ENCODE measurements at places on chromosomes 4 and X.

- no peak for DNase-seq
Measured at GRCh38 chr4:963276-964225, 9.8 kb downstream of the DGKQ start.

- no peak for DNase-seq
Measured at GRCh38 chrX:154367474-154368308, 6.7 kb downstream of the FLNA start.

GRCh38 chr4:169810325-169811323 lies 52.9 kb upstream of the HPF1 start:
- no peak for DNase-seq

DNA sequence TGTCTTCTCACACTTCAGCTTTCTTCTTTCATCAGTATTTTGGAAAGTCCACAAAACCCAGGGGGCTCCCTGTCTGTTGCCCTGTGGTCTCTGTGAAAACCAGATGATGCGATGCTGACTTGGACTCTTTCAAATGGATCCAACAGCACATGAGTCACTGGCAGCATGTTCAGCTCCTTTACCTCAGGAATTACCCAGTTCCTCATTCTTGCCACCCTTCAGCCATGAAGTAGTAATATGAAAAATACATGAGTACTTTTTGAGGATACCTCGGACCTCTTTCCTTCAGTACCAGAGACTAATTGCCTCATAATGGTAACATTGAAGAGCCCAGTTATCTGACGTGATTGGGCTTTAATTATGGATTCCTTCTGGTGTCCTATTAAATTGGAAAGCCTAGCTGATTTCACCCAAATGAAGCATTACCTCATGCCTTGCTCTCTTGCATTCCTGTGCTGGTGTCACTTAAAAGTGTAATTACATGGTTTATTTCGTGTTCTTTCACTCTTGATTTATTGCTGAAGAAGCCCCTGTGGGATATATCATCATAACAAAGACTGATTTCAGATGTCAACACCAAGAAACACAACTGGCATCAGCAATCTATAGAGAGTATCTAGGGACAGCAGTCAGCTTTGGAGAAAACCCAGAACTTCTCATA lies 63.4 kb downstream of the NFKB1 start:
- no peak for DNase-seq

- no peak for DNase-seq
Measured at GRCh38 chr4:88352062-88352740, 26.5 kb upstream of the HERC6 start.

GRCh38 chr4:101555341-101555880 lies 208.1 kb upstream of the PPP3CA start:
- no peak for DNase-seq

DNA sequence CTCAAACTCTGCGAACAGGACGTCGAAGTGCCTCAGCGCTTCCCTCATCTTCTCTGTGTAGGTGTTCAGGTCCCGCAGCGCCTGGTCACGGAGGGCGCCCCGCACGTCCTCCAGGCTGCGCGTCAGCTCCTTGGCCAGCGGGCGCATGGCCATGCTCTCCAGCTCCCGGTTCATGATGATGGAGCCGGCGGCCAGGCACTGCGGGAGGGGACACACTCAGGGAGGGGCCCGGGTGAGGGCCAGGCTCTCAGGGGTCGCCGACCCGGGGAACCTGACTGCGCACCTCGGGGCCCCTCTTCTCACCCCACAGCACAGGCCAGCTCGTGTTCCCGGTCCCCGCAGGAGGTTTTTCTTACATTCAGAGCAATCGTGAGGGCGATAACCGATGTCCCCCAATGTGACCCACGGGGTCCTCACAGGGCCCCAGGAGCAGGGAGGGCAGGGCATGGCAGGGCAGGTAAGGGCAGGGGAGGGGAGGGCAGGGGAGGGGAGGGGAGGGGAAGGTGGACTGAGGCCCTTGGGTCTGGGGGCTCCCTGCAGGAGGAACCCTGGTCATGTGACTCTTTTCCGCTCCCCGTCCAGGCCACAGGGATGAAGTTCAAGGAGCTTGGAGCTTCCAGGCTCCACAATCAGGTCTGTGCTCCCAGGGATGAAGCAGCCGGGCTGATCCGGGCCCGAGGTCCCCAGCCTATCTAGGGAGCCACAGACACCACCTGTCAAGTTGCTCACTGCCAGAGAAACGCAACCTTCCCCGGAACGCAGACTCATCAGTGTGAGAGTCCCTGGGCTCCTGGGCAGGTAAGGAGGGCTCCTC lies 77.8 kb upstream of the MXD4 start:
- DNase-seq, result no peak

- DNase-seq, result no peak
Measured at GRCh38 chrX:88425739-88426138, 321.3 kb upstream of the CPXCR1 start.

GRCh38 chr4:79057772-79058171 lies 118.5 kb upstream of the PAQR3 start:
- DNase-seq, result no peak

GRCh38 chrX:110741213-110741796 lies 54.3 kb downstream of the CHRDL1 start:
- DNase-seq, result no peak

DNA sequence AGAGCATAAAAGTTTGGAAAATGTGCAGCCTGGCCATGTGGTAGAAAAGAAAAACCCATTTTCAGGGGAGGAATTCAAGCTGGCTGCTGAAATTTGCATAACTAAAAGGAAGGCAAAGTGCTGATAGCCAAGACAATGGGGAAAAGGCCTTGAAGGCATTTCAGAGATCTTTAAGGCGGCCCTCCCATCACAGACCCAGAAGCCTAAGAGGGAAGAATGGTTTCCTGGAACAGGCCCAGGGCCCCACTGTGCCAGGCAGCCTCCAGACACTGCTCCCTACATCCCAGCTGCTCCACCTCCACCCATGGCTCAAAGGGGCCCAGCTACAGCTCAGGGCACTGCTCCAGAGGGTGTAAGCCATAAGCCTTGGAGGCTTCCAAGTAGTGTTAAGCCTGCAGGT lies 158.0 kb upstream of the PRDX4 start:
- no peak for DNase-seq

DNA sequence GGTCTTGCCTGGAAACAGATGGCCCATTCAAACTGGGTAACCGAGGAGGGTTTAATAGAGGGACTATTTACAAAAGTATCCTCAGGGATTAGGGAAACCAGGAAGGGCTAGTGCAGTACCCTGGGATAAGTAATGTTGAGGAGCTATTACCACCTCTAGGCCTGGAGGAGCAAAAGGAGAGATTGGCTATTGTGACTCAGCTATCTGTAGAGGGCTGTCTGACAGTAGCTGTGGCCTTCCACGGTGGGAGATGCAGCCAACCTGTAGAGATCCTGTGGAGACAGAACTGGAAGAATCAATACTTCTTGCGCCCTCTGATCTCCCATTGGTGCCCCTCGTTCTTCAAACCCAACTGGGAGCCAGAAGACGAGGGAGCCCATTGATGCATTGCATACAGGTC lies 34.1 kb upstream of the RPS6KA3 start:
- no peak for DNase-seq

DNA sequence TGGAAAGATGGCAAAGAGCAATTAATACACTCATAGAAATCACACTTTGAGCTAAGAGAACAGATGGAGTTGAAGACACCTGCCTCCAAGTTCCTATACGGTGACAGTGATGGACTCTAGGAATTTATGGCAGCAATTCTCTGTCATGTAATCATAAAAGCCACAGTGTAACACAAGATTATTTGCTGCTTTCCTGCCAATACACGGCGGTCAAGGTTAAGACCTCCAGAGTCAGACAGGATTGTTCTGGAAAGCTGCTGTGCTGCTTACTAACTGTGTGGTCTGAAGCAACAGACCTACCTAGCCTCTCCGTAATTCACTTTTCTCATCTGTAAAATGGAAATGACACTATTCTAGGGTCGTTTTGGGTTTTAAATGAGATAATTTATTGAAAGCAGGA lies 14.6 kb upstream of the KIT start:
- DNase-seq, result no peak

GRCh38 chr4:140790171-140790570 lies 34.0 kb upstream of the TBC1D9 start:
- no peak for DNase-seq

GRCh38 chr4:52266537-52267137 lies 215.5 kb downstream of the SPATA18 start:
- DNase-seq, result no peak

- no peak for DNase-seq
Measured at GRCh38 chrX:24298191-24298590, 15.7 kb downstream of the SUPT20HL2 start.

DNA sequence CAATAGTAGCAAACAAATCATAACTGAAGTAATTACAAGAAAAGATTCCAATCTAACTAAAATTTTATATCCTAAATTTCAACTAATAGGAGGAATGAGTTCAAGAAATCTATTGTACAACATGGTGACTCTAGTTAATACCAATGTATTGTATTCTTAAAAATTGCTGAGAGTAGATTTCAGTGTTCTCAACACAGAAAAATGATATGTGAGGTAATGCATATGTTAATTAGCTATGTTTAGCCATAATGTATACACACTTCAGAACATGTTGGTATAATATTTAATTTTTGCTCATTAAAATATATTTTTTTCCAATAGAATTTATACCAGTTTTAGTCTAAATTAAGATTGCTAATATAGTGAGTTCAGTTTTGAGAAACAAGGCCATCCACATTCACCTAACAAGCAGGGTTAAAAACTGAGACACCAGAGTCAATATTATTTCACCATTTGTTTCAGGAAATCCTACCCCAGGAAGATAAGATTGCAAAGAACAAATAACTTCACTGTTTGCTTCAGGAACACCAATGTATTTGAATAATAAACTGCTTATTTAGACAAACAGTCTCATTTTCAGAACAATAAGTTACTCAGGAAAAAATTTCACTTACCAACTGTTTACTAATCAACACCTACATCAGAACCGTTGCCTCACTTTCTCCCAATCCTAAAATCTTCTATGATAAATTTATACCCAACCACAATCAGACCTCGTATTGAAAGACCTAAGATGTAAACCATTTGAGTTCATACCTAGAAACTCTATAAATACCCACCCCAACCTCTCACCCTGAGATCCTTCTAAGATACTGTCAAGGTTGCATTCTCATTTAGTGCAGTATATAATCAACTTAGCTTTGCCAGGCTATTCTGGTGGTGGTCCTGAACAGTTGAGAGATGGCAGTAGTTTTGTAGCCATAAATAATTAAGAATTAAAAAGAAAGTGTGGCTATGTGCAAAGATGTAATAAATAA lies 132.8 kb downstream of the MAB21L2 start:
- DNase-seq, result no peak

DNA sequence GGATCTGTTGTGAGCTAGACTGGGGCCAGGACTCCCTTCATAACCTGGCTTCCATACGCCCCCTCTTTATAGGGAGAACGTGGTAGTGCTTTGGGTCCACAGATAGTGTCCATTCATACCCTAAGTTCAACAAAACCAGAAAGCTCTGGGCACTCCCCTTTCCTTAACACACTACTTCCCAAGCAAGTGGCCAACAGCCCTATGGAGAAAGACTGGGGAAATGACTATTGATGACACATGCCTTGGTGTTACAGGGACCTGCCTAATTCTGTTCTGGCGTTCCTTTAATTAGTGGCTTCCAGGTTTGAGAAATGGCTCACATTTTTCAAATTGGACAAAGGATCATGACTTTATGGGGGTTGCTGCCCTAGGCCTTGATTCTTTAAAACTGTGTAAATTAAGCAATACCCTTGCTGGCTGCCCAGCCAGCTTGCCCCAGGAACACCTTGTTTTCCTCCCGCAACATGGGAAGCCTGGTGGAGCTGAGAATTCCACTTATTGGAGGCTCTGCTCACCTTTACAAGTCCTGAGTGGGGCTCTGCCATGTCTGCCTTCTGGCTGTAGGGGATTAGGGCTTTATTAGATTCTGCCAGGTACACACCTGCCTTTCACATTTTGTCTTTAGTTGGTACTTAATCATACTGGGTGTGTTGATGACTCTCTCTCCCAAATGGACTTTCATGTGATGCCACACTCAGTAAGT lies 61.1 kb downstream of the RGS12 start:
- no peak for DNase-seq

- DNase-seq, result no peak
Measured at GRCh38 chrX:126658447-126658846, 105.8 kb upstream of the DCAF12L1 start.

- DNase-seq, result no peak
Measured at GRCh38 chr4:102693861-102694260, 66.9 kb downstream of the MANBA start.

DNA sequence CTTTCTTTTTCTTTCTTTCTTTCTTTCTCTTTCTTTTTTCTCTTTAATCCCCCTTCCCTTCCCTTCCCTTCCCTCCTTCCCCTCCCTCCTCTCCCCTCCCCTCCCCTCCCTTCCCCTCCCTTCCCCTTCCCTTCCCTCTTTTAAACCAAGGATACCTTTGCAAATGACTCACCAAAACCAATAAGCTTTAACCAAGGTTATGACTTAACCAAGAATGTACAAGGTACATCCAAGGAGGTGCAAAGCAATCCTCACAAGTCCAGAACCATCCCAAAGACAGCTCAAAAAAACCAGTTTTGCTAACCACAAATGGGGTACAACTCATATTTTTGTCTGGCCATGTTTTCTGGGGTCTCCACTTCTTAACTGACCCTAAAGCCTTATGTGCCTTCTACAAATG lies 174.7 kb upstream of the PPP1R2C start:
- no peak for DNase-seq

DNA sequence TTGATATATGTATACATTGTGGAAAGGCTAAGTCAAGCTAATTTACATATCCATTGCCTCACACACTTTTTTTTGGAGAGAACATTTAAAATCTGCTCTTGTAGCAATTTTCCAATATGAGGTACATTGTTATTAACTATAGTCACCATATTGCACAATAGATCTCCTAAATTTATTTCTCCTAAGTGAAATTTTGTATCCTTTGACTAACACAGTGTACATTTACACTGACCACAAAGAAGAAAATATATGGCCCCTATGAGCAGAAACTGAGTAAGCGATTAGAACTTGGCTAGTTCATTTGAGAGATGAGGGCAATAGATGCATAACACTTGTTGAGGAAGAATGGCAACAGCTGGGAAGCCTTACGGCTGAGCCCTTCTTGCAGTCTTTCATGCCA lies 20.3 kb upstream of the GUCY1B1 start:
- no peak for DNase-seq
